ENCODE measurements at places on chromosomes 2 and 18.

- no peak for DNase-seq
These were observed 13.0 kb upstream of the OTOS start for GRCh38 chr2:240153418-240153817.

- no peak for DNase-seq
These were observed 7.6 kb upstream of the TRIB2 start for GRCh38 chr2:12709207-12709522.

DNA sequence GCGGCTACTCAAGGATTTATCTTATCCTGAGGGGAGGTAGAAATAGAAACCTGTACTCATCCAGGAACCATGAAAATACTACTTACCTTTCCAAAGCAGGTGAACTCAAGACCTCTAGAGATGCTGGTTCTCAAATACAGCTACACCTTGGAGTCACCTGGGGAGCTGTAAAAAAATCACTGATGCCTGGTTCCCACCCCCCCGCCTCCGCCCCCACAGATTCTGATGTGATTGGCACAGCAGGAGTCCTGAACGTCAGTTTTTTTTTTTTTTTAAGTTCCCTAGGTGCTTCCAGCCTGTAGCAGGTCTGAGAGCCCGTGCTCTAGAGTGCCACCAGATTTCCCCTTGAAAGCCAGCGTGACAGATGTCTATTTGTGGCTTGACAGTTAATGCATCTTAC is 113.6 kb downstream of the MRO start:
- DNase-seq: no peak

DNA sequence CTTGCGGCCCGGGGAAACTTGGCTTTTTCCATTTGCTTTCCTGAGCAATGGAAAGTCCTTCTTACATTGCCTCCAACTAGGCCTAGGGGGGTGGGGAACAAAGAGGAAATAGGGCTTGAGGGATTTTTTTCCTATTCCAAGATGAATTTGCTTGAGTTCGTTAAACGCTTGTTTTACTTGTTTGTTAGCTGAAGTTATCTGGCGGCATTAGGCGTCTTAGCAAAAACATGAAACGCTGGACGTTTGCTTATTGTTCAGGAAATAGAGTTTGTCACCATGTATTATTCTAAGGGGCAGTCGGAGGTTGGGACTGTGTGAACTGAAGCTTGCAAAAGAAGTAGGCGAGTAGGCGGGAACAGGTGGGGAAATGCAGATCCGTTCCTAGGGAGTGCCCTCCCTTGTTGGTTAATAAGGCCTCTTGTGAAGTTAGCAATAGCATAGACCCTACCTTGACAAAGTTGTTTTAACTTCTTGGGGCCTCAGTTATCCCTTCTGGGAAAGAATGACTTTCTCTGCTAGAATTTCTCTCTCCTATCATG is 1.9 kb downstream of the CABLES1 start:
- DNase-seq: peak; percentile 70

- no peak for DNase-seq
These were observed 262.3 kb downstream of the TRIB2 start for GRCh38 chr2:12979066-12979465.

DNA sequence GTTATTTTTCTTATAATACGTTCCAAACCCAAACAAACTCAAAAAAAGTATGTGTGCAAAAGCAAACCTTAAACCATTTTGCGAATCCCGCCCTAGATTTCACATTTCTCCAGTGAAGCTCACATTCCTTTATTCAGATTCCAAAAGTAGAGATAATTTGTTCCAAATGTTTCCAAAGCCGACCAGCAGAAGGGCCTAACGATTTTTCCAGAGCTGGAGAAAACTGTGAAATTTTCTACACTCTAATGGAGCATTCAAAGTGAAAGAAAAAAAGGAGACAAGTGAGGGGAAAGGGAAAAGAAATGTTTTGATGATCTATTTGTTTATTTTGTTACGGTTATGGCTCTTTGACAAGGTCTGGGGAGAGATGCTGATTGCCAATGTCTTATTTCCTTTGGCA is 286.5 kb upstream of the SLC14A2 start:
- no peak for DNase-seq

DNA sequence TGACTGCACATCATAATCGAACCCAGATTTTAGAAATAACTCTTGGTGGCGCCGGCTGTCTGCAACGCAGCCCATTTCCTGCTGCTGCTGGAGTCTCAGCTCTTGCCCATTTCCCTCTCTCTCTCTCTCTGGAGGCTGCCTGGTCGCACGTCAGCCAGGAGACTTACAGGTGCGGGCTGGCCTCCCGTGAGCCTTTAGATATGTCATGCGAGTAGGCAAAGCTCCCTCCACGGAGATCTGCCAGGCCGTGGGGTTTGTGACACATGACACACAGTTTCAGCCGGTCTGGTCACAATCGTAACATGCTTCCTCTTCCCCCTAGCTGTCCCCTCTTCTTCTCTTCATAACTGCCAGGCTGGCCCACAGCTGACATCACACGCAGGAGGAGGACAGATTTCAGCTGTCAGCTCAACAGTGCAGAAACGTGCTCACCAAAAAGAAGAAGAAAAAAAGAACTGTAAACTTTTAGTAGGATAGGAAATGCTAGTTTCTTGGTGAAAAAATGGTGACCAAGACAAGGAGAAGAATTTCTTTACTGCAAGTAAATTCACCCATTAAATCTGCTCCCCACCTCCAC is 489.3 kb downstream of the ZNF516 start:
- DNase-seq: no peak

- no peak for DNase-seq
These were observed 3.5 kb downstream of the PRKD3 start for GRCh38 chr2:37321029-37321682.

DNA sequence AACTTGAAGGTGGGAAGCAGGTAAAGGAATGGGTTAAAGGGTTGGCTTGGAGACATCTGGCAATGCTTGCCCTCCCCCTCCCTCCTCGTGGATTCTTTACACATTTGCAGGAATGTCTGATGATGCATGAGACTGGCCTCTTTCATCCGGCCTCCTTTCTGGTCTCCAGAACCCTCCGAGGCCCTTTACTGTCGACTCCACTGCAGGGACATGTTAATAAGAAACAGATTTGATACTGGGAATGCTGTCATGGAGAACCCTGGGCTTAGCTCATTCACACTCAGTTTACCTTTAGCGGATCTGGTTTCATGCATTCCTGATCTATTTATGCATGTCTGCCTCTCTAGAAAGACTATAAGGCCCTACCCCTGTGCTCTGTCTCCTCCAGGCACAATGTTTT is 238.7 kb downstream of the TGIF1 start:
- no peak for DNase-seq

DNA sequence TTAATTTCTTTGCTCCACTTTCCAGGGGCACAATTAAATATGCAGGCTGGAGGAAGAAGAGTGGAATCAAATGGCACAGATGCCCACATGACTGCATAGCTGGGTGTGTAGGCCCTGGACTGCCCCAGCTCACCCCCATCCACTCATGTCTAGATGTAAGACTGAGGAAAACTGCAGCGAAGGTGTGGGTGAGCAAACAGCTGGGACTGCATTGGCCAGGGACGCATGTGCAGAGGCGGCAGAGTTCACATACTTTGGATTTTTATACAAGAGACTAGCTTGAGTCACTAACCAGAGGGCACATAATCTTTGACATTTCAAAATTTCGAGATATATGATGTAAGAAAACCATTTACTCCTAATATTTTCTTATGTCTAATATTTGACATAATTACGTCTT is 60.1 kb downstream of the SPIRE1 start:
- no peak for DNase-seq

GRCh38 chr2:10964052-10964790 is 52.5 kb downstream of the KCNF1 start:
- DNase-seq: no peak

GRCh38 chr2:82043867-82044266 is 1739.3 kb upstream of the LRRTM1 start:
- DNase-seq: no peak

DNA sequence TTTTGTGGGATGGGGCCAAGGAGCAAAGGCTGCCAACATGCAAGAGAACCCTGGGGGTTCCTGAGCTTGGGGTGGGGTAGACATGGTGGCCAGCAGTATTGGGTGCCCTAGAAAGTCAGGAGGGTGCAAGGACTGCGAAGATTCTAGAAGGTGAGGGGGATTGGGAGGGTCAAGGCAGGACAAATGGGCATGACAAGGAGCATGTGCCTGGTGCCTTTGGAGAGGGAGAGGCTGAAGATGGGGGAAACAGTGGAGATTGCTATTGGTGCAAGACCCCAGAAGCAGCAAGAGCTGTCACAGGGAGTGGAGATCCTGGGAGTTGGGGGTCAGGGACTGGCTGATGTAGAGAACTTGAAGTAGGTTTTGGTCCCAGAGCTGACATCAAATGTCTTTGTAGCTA is 7.5 kb downstream of the B3GNT2 start:
- DNase-seq: no peak

- no peak for DNase-seq
These were observed 268.3 kb downstream of the PTH2R start for GRCh38 chr2:208674919-208675318.

DNA sequence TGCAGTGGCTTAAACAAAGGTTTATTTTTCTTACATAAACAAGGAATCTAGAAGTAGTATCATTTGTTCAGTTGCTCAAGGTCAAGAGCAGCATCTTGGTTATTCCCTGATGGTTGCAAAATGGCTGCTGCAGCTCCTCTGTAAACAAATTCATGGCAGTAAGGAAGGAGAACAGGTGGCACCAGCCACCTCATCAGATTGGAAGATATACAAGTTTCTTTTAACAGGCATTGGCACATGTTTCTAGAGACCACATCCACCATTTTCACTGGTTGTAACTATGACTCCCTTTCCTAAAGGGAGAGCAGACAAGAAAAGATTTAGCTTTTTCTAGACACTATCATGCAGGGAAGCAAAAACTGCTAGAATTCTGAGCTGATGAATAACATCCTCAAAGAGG is 46.3 kb downstream of the PKDCC start:
- no peak for DNase-seq

DNA sequence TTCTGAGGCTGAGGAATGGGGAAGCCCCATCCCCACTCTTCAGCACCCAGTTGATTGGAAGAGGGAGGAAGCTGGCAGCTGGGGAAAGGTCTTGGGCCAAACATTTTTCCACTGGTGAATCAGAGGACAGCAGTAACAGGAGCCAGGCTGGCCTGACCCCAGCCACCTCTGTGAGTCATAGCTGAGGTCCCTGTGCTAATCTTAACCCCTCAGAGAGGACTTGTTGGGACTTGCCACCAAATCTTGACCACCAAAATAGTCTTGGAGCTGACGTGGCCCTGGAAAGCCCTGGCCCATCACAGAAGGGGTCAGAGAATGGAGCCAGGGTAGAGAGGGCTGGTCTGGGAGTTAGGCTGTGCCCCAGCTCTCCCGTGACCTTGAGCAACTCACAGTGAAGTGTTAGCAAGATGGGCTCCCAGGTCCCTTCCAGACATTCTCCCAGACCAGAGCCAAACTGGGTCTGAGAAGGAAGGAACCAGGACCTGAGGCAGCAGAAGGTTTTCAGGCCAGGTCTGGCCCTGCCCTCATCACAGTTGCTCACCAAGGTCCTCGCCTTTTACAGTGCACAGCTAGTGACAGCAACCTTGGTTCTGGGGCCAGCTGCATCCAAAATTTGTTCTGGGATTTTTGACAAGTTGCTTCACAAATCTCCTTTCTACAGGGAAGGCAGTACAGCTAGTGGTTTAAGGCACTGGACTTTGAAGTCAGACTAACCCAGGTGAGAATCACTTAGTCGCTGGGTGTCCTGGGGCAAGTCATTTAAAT is 266.6 kb downstream of the CYP26B1 start:
- DNase-seq: no peak

GRCh38 chr2:105753380-105753779 is 8.7 kb downstream of the NCK2 start:
- no peak for DNase-seq

GRCh38 chr2:64291181-64291580 is 147.0 kb upstream of the PELI1 start:
- DNase-seq: no peak

- DNase-seq: no peak
These were observed 91.4 kb upstream of the TACR1 start for GRCh38 chr2:75290600-75291150.

DNA sequence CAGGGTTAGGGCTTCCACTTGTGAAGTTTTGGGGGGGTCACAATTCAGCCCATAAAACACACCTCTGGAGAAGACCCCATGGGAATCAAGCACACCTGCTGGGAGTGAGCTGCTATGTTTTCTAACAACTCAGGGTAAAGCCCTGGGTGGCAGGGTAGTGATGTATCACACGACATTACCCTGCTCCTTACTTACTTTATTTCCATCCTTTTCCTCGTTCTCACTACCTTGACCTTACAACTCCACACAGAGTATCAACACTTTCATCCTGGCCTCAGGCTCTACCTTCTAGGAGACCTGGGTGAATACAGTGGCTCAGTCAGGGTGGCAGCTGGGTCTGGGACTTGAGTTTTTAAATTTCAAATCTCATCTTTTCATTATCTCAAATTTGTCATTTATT is 290.3 kb downstream of the CYRIA start:
- DNase-seq: no peak

DNA sequence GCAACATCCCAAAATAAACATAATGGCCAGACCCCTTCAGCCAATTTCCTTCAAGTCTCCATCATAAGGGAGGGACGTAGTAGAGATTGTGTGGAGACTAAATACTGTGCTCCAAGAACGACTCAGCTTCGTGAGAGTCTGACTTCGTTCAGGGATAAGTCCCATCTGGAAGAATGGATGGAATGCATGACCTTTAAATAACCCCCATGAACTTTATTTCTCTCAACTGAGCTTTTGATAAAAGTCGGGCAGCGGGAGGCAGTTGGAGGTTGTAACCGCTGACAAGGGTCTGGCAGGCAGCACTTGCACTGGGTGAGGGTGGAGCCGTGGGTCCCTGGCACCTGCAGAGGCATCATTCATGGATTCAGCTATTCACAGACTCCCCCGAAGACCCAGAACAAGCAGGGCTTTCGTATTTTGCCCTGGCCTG is 115.9 kb downstream of the ZFP36L2 start:
- DNase-seq: no peak

- no peak for DNase-seq
These were observed 231.6 kb upstream of the SMAD2 start for GRCh38 chr18:48161911-48162698.

DNA sequence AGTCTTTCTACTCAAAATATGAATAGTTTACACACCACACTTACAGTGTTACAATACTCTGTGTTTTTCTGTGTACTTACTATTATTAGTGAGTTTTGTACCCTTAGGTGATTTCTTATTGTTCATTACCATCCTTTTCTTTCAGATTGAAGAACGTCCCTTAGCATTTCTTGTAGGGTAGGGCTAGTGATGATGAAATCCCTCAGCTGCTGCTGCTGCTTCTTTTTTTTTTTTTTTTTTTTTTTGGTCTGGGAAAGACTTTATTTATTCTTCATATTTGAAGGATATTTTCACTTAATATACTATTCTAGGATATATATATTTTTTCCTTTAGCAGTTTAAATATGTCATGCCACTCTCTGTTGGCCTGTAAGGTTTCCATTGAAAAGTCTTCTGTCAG is 29.0 kb upstream of the SERPINB2 start:
- no peak for DNase-seq

DNA sequence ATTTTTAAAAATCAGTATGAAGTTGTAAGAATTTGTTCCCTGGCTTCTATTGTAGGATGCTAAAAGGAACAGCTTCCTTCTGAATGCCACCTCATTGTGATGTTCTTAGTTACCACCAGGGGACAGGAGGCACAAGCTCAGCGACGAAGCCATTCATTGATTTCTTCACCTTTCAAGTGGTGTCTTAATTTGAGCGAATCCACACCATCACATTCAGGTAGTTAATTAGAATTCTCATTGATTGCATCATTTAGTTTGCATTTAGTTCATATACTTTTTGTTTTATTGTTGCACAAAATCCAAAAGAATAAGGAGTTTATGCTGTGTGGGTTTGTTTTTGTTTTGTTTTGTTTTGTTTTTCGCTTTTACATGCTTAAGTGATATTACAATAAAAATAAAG is 23.1 kb downstream of the CYP27C1 start:
- no peak for DNase-seq

All from GF-D8 (cell line).